ENCODE measurements at places on chromosomes 2 and 18.

- DNase-seq = no peak
Observed at GRCh38 chr18:9612215-9612830, 2.0 kb downstream of the PPP4R1 start.

GRCh38 chr2:136766073-136766404, 694 bp downstream of the THSD7B start:
- DNase-seq = no peak

GRCh38 chr2:50098242-50098641, 933.7 kb downstream of the NRXN1 start:
- DNase-seq = no peak

DNA sequence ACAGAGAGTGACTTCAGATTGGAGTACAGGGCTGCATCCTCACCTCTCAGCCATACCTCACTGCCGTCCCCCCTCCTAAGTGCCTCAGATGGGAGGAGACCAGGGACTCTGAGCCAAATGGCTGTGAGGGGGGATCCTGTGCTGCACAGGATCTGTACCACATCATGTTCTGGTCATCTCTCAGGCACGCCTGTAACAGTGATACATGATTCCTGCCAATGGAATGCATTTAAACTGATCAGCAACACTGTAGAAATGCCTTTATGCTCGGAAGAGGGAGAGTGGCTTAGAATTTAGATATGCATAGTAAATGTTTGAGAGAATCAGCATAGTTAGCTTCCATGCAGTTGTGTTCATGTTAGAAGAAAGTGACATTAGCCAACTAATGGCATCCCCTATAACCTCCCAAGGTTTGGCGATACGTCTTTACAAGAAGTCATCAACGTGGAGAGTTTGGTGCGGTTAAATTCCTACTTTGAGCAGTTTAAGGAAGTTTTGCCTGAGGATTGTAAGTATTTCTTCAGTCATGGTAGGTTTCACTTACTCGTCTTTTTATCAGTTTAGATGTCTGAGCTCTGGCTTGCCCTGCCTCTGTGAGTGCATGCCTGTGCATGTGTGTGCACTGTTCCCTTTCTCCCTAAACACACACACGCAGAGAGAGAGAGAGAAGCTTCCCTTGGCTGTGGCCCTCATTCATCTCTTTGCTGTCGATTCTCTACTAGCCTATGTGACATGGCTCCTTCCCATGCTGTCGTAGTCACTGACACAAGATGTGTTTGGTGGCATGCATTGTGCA, 40.0 kb downstream of the COA5 start:
- no peak for DNase-seq

DNA sequence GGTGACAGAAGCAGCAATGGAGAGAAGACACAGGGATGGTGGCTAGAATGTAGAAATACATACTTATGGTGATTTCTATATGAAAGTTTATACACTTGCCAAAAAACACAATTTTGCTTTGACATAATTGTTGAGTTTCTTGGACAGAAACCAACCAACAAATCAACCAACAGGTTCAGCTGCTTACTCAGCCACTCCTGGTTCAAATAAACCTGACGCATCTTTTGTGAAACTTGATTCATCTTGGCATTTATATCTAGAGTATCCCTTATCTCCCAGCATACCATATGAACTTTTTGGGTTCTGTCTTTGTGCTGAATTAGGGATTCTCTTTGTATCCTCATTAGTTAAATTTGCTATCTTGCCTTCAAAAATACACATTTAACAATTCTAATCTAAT, 54.1 kb upstream of the ERBB4 start:
- no peak for DNase-seq

GRCh38 chr2:46751897-46752296, 163.7 kb downstream of the MCFD2 start:
- no peak for DNase-seq

GRCh38 chr18:48571639-48572384, 33.0 kb downstream of the CTIF start:
- no peak for DNase-seq

- DNase-seq = no peak
Observed at GRCh38 chr2:171957061-171957460, 34.8 kb downstream of the HAT1 start.

GRCh38 chr2:195520671-195521155, 136.3 kb upstream of the SLC39A10 start:
- no peak for DNase-seq

DNA sequence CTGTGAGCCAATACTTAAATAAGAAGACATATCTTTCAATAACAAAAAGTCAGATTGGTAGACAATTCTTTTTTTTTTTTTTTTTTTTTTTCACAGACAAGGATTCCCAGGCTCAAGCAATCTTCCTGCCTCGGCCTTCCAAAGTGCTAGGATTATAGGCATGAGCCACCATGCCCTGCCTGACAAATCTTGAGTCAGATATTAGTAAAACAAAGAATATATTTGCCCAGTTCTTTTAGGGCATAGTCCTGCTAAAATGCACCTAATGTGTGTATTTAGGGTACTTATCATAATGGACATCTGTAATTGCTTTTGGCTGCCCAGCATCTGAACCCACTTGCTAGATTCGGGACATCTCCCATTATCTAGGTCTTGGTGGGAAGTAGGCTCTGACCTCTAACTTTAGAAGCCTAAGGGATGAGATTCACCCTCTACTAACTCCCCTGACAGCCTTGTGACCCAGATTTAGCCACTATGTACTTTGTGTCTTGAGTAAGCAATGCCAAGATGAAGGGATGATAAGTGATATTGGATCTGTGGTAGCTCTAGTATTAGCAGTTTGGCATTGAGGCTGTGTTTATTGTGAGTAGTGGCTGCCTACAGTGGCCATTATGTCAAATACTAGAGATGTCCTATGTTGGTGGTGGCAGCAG, 18.5 kb upstream of the PSME4 start:
- no peak for DNase-seq

- no peak for DNase-seq
Observed at GRCh38 chr18:10301831-10302483, 152.5 kb upstream of the APCDD1 start.

Data from stimulated activated CD4-positive, alpha-beta T cell treated with anti-CD3 and anti-CD28 coated beads, Interleukin-12 subunit alpha, Interleukin-12 subunit beta, amount 100 ng/mL, for 24 hours (primary cell).